CD4-positive, alpha-beta T cell (primary cell): ENCODE measurements at places on chromosomes 5 and 9.

DNA sequence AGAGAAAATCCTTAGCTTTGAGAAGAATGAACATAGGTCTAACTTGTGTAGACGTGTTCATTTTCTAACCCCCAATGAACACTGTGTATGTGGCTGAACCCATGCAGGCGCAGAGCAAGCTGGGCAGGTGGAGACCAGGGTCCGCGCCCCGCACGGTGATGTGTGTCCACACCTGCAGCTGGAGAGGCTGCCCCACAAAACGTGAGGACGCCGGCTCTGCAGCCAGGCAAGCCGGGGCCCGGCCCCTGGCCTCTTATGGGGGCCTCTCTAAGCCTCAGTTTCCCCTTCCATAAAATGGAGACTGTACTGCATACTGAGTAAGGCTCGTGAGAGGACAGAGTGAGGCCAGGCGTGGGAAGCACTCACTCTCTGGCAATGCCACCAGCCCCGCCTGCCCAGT, 124.7 kb upstream of the RAPGEF1 start:
- DNase-seq: no peak

- no peak for DNase-seq
Observed at GRCh38 chr5:112077180-112077579, 320.2 kb upstream of the NREP start.

GRCh38 chr5:150587856-150588595, 52.4 kb upstream of the SYNPO start:
- DNase-seq: no peak

- DNase-seq: no peak
Observed at GRCh38 chr9:83420486-83420885, 117.7 kb downstream of the FRMD3 start.

- peak; percentile 21 for DNase-seq
Observed at GRCh38 chr5:115549154-115549553, 4.6 kb upstream of the FEM1C start.

DNA sequence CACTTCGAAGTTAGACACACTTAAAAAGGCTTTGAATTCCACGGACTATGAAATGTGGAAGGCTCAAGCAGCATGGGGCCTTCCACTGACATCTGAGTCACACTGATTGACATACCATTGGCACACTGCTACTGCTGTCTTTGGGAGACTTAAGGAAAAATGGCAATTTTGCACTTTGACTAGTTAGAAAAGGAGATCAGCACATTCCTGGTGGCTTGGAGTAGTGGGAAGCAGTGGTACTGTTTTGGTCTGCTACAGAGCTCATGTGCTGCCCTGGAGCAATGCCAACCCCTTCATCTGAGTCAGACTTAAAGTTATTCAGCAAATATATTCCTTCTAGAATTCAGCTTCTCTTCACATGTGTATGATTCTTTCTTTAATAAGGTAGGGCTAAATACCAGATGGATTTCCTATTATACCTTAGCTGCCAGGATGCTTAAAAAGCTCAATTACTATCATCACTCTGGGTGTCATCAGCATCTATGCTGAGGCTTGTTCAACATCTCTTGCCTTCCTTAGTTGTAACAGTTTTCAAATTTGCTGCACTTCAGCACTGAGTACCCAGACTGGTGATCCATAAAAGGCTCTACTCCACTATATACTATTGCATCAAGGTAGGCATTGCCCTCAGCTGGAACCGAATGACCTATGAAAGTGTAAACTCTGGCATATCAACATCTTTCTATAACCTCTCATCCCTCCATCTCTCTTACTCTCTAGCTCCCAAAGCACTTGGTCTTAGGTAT, 42.3 kb upstream of the MOCS2 start:
- no peak for DNase-seq

GRCh38 chr5:65986050-65986451, 59.7 kb downstream of the ERBIN start:
- DNase-seq: no peak

DNA sequence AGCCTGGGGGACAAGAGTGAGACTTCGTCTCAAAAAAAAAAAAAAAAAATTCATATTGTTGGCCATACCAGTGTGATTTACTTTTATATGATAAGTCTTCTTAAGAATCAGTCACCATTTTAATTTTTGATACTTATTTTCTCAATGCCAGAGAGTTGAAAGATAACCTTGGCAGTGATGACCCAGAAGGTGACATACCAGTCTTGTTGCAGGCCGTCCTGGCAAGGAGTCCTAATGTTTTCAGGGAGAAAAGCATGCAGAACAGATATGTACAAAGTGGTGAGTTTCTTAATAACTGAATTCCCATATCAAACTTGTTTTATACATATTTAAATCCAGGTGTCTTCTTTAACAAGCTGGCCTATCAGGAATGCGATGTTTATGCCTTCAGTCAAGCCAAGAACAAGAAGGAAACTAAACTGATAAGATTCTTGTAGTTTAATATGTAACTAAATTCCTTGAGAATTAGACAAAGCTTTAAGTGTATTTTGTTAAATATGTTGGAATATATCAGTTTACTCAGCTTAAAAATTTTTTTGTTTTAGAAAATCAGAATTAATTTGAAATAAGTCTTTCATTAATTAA, 81.5 kb downstream of the NIPBL start:
- no peak for DNase-seq

GRCh38 chr9:18068900-18069299, 405.1 kb upstream of the ADAMTSL1 start:
- DNase-seq: no peak

DNA sequence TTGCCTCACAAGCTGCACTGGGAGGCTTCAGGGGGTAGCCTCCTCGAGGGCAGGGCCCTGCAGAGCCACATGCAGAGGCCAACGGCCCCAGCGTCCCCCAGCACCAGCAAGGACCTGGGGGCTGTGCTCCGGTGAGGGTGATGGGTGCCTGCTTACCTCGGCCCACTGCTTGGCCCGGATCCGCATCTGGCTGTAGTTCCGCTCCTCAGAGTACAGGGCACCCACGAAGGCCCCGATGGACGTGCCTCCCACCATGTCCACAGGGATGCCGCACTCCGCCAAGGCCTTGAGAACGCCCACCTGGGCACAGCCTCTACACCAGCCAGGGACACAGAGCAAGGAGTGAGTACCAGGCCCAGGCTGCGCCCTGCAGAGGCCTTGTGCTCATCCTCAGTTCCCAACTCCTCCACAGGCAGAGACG, 8.0 kb upstream of the NSMF start:
- no peak for DNase-seq

DNA sequence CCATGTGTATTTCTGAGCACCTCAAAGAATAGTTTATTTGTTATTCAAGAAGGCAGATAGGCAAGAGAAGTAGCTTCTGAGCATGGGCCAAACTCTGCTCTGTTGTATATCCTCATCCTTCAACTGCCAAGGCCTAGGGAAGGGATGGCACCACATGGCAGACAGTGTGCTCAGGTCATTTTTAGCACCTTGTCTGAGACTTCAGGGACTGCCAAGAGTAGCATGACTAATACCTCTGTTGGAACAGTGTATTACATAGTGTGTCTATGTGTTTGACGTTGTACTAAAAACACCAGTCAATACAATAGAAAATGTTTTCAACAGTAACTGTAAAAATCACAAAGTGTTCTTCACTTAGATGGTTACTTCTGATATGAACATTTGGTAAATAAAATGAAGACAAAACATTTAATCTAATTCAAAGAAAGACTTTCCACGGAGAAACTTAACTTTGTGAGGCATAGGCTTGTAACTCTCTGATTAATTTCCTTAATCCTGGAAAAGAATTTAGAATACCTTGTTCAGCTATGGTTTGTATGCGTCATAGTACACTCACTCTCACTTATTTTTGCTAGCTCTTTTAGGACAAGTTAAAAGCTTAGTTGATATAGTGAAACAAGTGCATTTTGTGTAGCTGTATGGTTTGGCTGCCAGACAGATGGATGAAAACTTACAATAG, 318.4 kb upstream of the RIOK2 start:
- DNase-seq: no peak

DNA sequence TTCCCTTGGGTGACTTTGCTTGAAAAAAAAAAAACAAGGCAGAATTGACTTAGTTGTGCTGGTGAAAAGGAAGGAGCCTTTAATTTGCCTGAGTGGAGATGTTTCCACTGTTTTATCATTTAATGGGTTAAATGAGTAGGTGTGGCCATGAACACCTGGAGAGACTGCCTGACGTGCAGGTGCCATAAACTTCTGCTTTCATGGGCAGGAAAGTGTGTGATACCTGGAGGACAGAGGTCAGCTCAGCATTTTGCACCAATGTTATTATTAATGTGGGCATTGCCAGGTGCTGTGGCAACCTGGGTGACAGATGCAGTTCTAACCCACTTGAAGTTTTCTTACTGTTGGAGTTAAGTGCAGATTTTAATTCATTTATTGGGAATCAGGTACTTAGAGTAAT, 145.4 kb downstream of the CD180 start:
- no peak for DNase-seq

GRCh38 chr5:17157916-17158529, 59.4 kb upstream of the BASP1 start:
- no peak for DNase-seq

DNA sequence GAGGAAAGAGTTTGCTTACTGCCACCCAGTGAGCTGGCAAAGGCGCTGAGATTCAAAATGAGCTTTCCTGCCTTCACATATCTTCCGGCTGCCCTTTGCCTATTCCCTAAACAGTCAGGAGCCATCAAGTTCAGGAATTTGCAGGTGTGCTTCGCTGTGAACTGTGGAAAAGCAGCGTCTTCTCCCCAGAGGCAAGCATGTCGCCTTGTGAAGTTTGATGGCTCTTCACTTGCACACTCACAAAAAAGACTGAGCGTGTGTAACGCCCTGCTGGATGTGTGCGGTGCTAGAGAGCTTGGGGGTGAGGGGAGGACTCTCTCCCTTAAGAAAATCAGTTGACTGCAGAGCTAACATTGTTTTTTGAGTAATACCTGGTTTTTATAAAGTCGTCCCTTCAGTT, 288.7 kb downstream of the DOCK8 start:
- DNase-seq: peak; percentile 13

- peak; percentile 1 for DNase-seq
Observed at GRCh38 chr9:87593359-87593980, 95.8 kb downstream of the DAPK1 start.

DNA sequence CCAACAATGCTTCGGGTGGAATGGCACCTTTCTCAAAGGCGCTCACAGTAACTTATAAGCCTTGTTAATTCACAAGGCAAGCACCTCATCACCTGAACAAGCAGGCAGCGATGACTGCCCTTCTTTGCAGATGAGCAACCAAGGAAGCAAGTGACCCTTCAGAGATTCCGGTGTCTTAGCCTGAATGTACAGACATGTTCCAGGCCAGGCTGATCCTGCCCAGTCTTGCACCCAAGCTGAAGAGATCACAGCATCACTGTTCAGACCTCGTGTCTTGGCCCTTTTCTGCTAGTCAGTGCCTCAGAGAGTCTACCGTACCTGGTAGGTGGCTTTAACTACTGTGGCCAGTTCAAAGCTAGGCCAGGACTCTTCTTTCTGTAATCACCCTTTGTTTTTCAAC, 94.7 kb upstream of the ERCC6L2 start:
- no peak for DNase-seq

DNA sequence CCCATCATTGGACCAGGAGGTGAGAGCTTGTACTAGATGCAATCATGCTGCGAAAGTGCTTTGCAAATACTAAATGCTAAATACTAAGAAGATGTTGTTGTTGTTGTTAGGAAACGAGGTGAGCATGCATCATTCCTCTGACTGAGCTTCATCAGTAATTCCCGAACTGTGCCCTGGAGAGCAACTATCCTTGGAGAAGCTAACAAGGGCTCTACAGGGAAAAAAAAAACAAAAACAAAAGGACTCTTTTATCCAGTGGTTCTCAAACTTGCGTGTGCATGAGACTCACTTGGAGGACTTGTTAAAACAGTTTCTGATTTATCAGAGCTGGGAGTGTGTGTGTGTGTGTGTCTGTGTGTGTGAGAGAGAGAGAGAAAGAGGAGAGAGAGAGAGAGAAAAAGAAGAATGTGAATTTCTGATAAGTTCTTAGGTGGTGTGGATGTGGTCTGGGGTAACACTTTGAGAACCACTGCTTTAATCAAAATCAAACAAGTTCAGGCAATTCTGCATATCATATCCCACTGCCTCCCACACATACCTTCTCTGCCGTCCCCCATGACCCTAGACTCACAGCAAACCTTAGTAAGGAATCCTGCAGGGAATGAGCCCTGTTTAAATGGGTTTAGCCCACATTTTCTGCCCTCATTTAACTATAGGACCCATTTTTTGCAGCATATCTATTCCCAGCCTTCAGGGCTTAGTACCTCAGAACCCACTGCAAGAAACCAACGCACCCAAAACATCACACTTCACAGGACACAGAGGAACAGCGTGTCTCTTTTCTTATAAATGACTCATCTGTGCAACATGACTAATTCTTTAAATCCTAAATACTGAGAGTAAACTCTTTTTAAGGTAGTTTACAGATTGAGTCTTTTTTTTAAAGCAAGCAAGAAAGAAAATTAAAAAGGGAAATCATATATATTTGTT, 48.9 kb downstream of the PDE6A start:
- peak; percentile 2 for DNase-seq

- DNase-seq: no peak
Observed at GRCh38 chr9:110129425-110129824, 78.5 kb downstream of the C9orf152 start.

DNA sequence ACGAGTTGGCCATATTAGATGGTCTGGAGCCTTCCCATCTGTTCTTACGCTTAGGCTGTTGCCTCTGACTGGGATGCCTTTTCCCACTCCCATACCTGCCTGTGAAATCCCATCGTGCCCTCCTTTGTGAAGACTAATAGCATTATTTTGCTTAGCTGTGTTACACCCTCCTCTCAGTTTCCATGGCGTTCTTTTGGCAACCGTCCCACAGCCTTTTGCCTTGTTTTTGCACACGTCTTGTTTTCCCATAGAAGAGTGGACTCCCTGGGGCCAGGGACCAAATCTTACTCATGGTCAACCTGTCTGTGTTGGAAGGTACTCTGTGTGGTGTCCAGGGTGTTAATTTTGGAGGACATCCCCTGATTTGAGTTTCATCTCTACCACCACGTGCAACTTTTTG, 242.1 kb downstream of the HSPA4 start:
- no peak for DNase-seq
